ENCODE measurements at places on chromosomes 6 and 20.

DNA sequence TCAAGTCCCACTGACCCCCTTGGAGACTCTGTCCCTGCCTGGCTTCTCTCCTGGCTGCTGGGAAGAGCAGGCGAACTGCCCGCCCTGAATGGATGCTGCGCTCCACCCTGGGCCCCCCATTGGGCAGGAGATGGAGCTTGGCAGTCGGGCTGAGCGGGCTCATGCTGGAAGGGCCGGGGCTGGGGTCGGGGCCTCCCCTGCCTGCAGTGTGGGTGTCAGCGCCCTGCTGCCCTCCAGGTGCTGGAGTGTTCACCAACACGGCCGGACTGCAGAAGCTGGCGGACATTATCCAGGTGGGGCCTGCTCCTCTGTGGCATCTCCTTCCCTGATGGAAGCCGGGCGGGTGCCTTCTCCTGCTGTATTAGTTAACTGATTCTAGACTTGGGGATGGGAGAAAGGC lies 16.0 kb upstream of the TNFRSF6B start:
- DNase-seq, result no peak

DNA sequence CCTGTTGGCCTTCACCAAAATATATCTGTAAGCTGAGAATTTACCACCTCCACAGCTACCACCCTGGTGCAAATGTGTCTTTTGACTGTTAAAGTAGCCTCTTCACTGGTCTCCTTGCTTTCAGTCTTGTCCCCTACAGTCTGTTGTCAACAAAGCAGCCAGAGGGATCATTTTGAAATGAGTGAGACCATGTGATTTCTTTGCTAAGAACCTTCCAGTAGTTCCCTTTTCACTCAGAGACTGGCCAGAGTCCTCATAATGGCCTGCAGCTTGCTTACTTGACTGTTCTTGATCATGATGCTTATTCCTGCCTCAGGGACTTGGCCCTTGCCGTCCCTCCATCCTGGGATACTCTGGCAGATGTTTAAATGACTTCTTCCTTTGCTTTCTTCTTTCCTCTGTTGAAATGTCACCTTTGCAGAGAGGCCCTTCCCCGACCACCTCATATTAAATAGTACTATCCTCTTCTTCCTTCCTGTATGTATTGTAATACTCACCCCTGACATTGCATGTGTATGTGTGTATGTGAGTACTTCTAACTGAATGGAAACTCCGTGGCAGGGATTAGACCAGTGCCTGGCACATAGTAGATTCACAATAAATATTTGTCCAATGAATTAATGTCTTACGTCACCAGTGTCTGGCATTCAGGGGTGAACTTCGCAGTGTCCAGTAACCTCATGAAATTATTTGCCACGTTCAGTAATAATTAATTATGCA lies 5.0 kb downstream of the MANBAL start:
- no peak for DNase-seq

DNA sequence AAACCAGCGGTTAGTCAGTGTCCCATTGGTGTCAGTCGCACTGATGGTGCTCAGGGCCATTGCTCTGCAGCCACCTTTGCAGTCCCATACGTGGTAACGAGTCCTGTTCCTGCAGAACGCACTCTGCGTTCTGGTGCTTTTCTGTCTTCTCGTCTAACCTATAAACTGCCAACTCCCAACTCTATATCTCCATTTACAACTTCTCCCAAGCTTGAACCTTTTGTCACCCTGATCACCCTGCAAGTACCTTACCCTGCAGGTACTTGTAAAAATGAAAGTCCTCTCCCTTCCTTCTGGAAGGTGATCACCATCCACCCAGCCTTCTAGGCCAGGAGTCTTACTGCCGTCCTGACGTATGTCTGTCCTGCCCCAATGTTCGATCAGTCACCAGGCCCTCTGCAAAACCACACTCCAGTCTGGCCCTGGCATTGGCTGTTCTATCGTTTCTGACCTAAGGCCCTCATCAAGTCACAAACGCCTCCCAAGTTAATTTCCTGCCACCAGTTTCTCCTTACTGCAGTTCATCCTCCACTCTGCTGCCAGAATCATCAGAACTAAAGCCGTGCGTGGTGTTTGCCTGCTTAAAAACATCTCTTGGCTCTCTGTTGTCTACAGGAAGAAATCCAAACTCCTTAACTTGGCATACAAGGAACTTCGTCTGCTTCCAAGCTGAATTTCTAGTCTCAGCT lies 7.9 kb downstream of the RREB1 start:
- DNase-seq, result no peak

DNA sequence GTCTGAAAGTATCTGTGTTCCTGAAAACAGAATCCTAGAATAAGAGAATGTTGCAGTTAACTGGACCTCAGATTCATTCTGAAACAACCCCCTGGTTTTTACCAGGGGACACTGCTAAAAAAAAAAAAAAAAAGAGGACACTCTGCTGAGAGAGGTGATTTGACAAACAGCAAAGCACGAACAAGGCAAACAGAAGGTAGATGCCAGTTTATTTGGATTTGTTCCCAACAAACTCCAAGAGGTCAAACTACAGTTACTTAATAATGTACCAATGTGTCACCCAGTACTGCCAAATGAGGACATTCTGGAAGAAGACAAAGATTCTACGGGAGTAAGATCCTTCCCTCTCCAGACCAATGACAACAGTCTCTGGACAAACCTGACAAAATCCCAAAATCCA lies 40.6 kb upstream of the SLC22A16 start:
- no peak for DNase-seq

Data from astrocyte of the hippocampus (primary cell).